Activated CD4-positive, alpha-beta memory T cell treated with anti-CD3 and anti-CD28 coated beads for 36 hours (primary cell): ENCODE measurements at places on chromosomes 4 and X.

DNA sequence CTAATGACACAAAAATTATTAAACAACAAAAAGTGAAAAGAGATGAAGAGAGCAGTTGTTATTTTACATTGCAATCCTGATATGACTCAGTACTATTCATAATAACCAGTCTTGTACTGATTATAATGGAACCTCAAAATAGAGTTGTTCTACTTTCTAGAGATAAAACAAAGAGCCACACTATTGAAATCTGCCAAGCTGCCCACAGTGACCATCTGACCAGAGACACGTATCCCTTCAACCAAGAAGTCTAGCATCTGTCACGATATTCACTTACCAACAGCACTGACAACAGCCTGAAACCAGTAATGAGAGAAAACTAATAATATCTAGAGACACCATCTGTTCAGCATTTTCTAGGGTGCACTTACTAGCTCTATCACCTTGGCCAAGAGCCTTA lies 466.7 kb downstream of the NKX6-1 start:
- DNase-seq = no peak

DNA sequence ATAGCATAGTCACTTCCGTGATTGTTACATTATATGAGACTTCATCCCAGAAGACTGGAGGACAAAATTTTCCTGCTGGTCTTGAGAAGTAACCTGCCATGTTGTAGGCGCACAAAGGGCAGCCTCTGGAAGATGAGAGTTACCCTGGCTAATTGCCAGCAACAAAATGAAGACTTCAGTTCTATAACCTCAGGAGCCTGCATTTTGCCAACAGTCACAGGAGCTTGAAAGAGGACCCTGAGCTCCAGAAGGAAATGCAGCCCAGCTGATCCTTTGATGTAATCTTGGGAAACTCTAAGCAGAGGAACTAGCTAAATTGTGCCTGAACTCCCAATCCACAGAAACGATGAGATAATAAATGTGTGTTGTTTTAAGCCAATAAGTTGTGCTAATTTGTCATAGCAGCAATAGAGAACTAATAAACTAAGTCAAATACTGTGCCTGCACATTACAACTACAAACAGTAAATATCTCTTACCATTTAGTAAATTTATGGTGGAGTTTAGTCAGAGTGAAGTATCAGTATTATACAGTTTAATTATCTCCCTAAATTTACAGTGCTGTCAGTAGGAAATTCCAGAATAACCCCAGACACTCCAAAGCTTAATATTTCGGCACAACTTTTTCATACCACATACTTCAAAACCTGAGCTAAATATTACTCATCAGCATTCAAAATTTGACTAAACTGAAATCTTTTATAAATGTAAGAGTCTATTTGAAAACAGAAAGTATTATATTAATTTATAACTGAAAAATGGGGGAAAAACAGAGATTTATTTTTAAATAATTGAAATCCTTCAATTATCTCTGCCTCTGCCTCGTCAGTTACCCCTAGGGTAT lies 90.1 kb upstream of the MAPK10 start:
- no peak for DNase-seq

DNA sequence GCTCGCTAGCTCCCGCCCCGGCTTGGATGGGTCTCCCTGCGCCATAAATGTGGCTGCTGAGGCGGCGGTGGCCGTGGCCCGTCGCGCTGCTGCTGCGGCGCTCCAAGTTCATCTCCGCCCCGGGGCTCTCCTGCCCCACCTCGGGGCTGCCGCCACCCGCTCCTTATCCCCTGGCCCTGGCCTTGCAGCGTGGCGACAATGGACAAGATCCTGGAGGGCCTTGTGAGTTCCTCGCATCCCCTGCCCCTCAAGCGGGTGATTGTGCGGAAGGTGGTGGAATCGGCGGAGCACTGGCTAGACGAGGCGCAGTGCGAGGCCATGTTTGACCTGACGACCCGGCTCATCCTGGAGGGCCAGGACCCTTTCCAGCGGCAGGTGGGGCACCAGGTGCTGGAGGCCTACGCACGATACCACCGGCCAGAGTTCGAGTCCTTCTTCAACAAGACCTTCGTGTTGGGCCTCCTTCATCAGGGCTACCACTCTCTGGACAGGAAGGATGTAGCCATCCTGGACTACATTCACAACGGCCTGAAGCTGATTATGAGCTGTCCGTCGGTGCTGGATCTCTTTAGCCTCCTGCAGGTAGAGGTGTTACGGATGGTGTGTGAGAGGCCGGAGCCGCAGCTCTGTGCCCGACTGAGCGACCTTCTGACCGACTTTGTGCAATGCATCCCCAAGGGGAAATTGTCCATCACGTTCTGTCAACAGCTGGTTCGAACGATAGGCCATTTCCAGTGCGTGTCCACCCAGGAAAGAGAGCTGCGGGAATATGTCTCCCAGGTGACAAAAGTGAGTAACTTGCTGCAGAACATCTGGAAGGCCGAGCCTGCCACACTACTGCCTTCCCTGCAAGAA lies 763 bp downstream of the USP38 start:
- no peak for DNase-seq

- DNase-seq = no peak
Measured at GRCh38 chr4:130563185-130563888, 1467.4 kb downstream of the C4orf33 start.

DNA sequence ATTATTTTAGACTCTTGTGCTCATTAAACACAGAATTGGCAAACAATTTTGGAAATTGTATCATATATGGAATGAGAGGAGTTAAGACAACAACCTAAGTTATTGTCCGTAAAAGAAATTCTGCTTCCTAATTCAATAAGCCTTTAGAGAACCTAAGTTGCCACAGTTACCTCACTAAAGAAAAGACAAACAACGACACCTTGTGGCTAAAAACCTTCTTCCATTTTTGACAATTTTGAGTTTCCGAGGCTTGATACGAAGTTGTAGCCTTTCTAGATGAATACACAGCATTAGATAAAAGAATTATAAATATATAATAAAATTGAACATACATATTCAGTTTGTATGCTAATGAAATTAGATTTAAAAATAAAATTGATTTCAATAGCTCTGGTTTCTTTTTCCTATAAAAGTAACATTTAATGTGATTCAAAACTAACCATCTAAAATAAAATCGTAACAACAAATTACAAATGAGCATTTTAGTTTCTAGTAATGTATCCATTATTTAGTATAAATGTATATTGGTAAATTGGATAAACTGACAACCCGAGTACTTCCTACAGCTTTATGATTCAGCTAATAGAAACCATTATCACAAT lies 275.1 kb downstream of the GPM6A start:
- no peak for DNase-seq

- DNase-seq = no peak
Measured at GRCh38 chr4:92421920-92422319, 118.2 kb downstream of the GRID2 start.

GRCh38 chr4:149164282-149164681 lies 651.4 kb downstream of the IQCM start:
- DNase-seq = no peak

- DNase-seq = no peak
Measured at GRCh38 chr4:181150191-181150590, 1093.0 kb upstream of the TENM3 start.

DNA sequence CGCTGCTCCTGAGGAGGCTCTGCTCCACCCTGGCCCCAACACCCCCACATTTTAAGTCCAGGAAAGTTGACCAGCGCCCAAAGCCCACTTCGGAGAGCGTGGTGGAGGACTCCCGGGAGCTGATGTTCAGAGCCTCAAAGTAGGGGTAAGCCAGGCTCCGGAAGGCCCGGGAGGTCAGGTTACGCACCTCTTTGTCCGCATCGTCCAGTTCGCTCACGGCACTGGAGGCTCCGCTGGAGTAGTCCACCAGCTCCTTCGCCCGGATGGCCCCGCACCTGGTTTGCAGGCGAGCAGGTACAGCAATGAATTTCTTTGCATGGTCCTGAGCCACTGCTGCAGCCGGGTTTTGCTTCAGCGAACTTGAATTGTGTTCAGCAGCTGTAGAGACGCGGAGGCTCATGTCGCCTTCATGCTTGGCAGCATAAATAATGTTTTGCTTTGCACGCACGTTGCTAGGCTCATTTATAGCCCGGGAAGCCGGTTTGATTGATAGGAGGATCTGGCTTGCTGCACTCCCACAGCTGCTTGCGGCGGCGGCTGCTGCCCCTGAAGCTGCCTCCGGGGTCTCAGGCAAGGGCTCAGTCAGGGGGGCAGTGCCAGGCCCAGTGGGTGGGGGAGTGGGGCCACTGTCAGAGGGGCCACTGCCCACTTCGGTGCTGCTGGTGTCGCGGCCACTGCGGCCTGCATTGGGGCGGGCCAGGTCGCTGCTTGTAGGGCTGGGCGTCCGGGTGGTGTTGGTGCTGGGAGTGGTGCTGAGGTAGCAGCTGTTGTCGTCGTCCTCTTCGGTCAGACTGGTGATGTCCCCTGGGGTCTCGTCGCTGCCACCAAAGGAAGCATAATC lies 4.8 kb downstream of the C4orf54 start:
- no peak for DNase-seq

DNA sequence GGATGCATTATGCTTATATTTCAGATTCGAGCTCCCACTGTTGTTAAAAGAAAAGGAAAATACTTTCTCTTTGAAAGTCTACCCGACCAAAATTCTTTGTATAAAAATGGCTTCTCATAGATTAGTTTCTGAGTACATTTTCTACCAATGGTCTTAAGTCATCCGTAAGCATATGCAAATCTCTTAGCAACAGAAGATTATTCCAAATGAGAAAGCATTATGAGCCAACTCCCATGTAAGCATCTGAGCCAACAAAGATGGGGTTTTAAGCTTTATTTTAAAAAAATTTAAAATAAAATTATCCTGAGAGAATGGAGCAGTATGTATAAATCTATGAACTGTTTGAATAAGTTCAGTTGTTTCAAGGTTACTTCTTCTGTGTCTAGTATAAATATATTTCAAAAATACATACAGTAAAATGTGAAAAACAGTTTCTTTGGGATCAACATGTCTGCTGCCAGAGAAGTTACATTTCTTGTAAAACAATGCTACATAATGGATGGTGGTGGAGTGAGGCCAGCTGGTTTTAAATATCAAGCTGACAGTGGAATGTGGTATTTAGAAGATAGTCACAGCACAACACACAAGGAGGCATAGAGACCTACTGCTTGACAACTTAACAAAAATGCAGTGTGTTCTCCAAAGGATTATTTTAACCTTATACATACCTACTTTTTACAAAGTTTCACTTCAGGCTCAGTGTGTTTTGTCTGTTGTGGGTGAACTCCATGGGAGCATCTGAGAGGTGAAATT lies 199.5 kb upstream of the DIPK2B start:
- no peak for DNase-seq
